ENCODE measurements at places on chromosomes 7 and 10.

GRCh38 chr7:2955269-2955668, 88.4 kb downstream of the CARD11 start:
- no peak for DNase-seq

- no peak for DNase-seq
These were observed 329.6 kb downstream of the PTEN start for GRCh38 chr10:88193018-88193417.

- no peak for DNase-seq
These were observed 1.3 kb downstream of the BRAT1 start for GRCh38 chr7:2553831-2554581.

DNA sequence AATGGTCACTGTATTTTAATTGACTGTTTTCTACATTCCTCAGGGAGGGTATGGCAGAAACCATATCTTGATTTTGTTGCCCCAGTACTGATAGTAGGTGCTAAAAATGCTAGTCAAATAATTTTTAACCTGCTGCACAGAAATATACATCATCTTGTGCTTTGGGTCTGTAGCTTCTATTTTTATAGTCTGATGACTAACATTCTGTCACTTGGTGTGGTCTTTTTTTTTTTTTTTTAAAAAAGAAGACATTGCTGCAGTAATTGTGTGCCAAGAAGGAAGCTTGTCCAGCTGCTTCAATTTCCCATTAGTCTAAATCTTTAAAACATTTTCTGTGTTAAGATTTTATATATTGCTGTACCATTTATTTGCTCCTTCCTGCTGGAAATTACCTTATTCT, 83.6 kb downstream of the ICA1 start:
- peak; percentile 6 for DNase-seq

DNA sequence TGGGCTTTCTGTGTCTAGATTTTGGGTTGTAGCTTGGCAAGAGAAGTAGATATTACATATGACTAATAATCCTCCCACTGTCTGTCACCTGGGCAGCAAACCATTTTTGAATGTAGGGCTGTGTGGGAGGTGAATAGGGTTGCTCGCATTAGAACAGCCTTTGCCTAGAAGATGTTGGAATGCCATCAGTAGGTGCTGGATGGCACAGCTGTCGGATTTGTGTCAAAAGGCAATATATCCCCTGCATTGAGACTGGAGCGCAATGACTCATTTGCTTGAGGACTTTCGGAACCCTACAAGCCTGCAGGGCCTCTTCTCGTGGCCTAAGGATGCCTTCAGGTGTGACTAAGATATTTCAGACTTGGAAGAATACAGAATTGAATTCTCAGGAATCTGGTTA, 323.8 kb downstream of the GPR158 start:
- DNase-seq = no peak

GRCh38 chr7:2523461-2523936, 3.9 kb downstream of the LFNG start:
- no peak for DNase-seq

GRCh38 chr10:99435986-99436638, 5.7 kb upstream of the GOT1 start:
- peak; percentile 42 for DNase-seq

GRCh38 chr7:41930538-41931262, 227.8 kb upstream of the INHBA start:
- DNase-seq = peak; percentile 73
